Activated T-cell treated with anti-CD3 and anti-CD28 coated beads for 48 hours (primary cell): ENCODE measurements at places on chromosomes 2 and 18.
A peak's percentile ranks its signal among the peaks of the same experiment; 100 is the strongest.

GRCh38 chr2:225122007-225122406 lies 79.7 kb upstream of the DOCK10 start:
- DNase-seq, result no peak

DNA sequence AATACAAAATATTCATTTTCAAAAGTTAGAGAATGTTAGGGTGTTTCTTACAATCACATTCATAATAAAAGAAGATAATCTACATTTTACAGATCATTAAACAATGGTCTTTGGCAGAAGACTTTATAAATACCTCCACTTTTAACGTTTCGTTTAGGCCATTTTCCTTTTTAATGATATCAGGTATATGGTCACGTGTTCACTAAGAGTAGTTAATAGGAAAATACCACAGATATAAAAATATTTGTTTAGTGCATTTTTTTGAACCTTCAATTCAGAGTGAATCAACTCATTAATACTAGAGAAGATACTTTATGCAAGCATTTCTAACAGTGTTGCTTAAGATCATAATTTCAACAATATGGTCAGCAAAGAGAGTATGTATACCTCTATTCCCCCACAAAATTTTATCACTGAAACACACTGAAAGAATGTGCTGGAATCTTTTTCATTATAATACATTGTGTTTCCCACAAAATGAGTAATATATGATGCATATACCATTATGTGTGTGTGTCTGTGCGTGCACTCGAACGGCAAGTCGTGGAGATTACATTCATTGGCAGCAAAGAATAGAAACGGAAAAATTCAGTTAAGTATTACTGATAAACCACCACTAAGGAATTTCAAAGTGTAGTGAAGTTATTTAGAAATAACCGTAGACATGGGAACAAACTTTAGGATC lies 319.9 kb upstream of the THUMPD2 start:
- DNase-seq, result no peak

- DNase-seq, result no peak
Measured at GRCh38 chr18:10928011-10928771, 221.2 kb downstream of the PIEZO2 start.

- DNase-seq, result no peak
Measured at GRCh38 chr2:202410092-202410491, 34.0 kb downstream of the BMPR2 start.

GRCh38 chr18:11570073-11570588 lies 39.3 kb upstream of the SLC35G4 start:
- no peak for DNase-seq

DNA sequence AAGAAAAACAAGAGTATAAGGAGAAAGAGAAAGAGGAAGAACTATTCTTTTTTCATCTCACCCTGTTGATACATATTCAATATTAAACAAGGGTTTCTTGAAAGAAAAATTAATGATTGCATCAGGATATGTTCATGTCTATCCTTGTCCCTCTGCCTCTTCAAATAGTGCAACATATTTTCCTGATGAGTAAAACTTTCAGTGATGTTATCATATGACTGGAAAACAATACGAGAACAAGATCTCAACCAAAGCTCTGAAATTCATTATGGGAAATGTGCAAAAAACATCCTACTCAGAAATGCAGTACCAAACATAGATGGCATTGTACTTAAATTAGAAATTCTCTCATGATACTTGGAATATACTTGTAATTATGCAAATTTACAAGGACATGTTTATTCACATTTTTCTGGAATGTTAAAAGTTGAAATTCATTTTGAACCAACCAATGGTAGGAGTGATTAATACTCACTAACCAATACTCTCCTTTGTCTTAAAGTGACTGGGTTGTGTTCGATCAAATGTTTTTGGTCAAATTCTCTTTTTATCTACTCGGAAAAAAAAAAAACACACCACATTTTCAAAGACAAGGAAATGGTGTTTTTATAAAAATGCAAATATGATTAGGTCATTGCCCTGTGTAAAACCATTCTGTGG lies 148.9 kb upstream of the GULP1 start:
- no peak for DNase-seq

DNA sequence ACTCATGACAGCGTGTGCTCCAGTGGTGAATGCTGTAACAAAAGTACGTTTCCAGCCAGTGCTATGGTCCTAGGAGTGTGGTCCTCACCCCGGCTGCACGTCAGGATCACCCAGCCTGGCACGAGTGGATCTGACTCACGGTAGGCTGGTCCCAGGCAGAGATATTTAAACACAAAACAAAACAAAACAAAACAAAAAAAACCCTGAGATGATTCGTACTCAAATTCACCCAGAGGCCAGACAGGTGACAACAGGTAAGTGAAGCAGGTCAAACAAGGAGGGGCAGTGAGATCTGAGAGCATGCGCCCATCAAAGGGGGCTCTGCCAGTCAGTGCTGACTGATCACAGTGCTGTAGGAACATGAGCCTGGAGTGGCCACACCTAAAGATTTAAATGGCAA lies 43.2 kb downstream of the C2orf76 start:
- DNase-seq, result no peak

- no peak for DNase-seq
Measured at GRCh38 chr18:65380571-65380970, 370.2 kb upstream of the CDH7 start.

DNA sequence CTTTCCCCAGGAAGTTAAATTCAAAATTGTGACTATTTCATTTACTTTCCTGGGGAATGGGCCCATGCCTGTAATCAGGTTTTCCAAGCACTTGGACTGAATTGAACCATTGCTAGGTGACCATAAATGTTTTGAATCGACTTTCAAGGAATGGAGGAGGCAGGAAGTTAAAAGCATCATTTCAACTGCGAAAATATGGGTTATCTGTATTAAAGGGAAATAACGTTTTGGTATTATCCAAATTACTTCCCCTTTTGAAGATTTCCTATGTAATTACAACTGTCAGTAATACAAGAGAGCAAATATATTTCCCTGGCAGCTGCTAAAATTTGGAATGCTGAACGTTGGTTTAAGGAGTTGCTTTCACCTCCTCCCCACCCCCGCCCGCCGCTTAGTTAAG lies 19.0 kb downstream of the PNO1 start:
- no peak for DNase-seq

GRCh38 chr2:11343368-11343649 lies 1.1 kb downstream of the ROCK2 start:
- DNase-seq, result no peak

- DNase-seq, result no peak
Measured at GRCh38 chr2:175883586-175884194, 118.4 kb downstream of the LNPK start.

DNA sequence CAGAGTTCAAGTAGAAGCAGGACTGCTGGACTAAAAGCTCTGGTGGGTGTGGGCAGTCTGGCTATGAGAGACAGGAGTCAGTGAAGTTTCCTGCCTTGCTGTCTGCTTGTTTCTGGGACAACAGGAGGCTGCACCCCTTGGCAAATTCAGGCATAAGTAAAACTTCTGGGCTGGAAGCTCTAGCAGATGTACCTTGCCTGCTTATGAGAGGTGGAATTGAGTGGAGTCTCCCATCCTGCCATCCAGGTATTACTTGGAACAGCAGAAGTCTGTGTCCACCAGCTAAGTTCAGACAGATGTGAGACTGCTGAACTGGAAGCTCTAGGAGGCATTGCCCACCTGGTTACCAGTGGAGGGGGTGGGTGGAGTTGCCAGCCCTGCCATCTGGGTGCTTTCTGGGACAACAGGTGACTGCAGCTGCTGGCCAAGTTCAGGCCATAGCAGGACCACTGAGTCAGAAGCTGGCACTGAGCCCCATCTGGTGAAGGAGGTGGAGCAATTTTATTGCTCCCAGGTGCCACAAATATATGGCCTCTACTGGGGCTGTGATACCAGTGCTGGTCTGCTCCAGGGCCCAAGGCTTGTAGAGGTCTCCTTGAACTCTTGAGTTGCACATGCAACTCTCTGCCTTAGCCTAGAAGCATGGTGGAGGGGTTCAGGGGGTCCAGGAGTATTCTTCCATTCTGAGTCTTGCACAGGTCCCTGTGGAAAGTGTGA lies 199.4 kb upstream of the FN1 start:
- no peak for DNase-seq

DNA sequence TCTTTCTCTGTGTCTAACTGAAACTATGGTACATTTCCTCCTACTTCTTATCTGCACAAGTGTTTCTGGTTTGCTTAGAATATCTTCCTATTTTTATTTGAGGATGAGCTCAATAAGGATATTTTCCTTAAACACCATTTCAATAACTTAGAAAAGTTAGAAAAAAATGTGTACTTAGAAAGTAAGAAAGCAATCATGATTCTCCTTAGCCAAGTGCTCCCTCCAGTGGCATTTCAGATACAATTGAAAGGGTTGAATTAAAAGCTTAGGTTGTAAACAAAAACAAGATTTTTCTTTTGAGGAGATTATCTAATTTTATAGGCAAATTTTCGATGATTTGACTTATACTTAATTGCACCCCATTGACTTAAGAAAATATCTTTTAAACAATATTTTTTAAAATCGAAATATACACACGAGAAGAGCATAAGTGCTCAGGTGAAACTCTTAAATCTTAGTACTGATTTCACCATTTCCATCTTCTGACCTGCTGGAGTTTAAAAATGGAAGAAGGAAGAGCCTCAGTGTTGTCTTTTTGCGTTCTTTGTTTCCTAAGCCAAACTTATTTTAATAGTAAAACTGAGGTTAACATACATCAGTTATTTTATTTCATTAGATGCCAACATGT lies 26.9 kb downstream of the C18orf63 start:
- DNase-seq, result no peak

GRCh38 chr2:68216454-68217310 lies 35.6 kb downstream of the PPP3R1 start:
- no peak for DNase-seq

DNA sequence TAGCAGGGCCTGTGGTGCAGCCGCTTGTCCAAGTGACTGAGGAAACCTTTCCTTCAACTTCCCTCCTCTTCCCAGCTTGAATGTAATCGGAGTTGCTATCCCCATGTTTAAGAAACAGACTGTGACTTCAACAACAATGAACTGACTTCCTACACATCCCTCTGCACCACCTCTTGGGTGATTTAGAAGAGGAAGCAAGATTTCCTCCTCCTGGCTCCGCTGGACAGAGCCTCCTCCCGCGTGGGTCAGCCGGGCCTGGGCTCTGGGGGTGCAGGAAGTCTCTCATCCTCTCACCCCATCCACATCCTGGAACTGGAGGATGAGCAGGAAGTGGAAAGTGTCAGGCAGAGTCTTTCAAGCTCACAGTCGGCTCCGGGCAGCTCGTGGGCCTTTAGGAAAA lies 84.3 kb downstream of the GATA6 start:
- no peak for DNase-seq

DNA sequence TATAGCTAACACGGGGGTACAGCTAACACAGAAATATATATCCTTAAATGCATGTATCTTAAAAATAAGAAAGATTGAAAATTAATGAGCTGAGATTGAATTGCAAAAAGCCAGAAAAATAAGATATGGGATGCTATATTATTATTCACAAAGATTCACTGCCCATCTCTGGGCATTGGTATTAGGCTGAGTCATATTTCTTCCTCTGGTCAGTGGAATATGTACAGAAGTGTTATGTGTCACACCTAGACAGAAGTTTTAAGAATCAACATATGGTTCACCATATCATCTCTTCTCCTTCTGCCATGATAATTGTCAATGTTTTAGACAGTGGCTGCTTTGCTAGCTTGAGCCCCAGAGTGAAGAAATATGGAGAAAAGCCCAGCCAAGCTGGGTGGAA lies 14.0 kb upstream of the MCFD2 start:
- DNase-seq, result no peak

- DNase-seq, result no peak
Measured at GRCh38 chr18:3793111-3793510, 343.1 kb downstream of the TGIF1 start.

GRCh38 chr2:166373105-166373504 lies 2.6 kb downstream of the SCN9A start:
- DNase-seq, result no peak

GRCh38 chr2:70888366-70888922 lies 47.3 kb upstream of the ATP6V1B1 start:
- no peak for DNase-seq

- DNase-seq, result no peak
Measured at GRCh38 chr2:127342101-127342500, 45.7 kb downstream of the MAP3K2 start.

- no peak for DNase-seq
Measured at GRCh38 chr18:10261344-10262276, 192.8 kb upstream of the APCDD1 start.

GRCh38 chr2:58182527-58182926 lies 58.6 kb downstream of the FANCL start:
- no peak for DNase-seq

- DNase-seq, result no peak
Measured at GRCh38 chr2:101337877-101338276, 29.4 kb upstream of the RNF149 start.

DNA sequence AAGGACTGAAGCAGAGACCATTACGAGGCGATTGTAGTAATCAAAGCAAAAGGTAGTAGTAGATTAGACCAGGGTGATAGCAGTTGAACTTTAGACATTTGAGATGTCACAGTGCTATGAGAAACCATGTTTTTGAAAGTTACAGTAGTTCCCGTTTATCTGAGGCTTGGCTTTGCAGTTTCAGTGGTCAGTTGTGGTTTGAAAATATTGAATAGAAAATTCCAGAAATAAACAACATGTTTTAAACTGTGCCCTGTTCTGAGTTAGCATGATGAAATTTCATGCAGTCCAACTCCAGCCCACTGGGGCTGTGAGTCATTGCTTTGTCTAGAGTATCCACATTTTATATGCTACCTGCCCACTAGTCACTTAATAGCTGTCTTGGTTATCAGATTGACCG lies 47.5 kb downstream of the ZNF638 start:
- DNase-seq, result no peak

DNA sequence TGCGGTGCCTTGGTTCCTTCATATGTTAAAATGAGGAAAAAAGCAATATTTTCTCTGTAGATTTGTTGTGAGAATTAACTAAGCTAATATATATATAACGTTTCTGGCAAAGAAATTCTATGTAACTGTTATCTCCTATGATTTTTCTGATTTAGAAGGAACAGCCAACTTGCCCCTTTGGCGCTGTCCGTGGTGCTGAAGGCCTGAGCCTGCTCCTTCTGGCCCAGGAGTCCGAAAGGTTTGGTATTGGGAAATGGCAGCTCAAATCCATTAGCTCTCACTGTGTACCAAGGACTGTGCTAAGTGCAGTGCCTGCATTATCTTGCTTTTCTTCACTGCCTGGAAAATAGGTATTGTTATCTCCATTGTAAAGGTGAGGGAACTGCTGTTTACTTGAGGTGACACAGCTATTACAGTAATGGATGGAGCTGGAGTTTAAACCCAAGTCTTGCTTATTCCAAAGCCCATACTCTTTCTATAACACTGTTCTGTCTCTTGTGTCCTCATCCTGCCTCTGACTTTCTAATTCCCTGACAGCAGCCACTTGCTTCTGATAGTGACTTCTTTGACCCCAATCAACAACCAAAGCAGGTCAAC lies 52.2 kb downstream of the C1QL2 start:
- peak; percentile 6 for DNase-seq

- no peak for DNase-seq
Measured at GRCh38 chr2:140639628-140640027, 1491.2 kb downstream of the LRP1B start.

DNA sequence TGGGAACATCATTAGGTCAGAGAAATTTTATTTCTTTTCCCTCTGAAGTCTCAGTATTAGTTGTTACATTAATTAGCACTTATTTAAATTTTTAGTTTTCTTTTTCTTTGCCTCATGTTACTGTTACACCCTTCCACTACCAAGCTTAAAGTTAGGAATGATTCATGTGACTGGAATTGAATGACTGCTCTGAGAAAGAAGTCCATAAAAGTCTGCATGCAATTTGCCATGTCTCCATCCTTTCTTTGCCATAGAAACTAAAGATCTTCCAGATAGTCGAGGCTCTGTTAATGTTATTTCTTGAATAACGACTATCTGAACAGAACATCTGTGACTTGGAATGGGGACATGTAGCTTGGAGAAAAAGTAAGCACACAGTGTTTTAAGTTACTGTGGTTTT lies 1269.8 kb upstream of the PIK3C3 start:
- DNase-seq, result no peak
